ENCODE measurements at places on chromosomes 7 and 10. TPM values are rescaled to one million over a fixed set of nuclear protein-coding genes. Genes with fewer than 3 reads are reported as not detected.

- no peak for DNase-seq
These were observed 137.5 kb downstream of the ST7 start for GRCh38 chr7:117090791-117091190.

VAX1 gene
- total RNA-seq: 0.23 TPM

DNA sequence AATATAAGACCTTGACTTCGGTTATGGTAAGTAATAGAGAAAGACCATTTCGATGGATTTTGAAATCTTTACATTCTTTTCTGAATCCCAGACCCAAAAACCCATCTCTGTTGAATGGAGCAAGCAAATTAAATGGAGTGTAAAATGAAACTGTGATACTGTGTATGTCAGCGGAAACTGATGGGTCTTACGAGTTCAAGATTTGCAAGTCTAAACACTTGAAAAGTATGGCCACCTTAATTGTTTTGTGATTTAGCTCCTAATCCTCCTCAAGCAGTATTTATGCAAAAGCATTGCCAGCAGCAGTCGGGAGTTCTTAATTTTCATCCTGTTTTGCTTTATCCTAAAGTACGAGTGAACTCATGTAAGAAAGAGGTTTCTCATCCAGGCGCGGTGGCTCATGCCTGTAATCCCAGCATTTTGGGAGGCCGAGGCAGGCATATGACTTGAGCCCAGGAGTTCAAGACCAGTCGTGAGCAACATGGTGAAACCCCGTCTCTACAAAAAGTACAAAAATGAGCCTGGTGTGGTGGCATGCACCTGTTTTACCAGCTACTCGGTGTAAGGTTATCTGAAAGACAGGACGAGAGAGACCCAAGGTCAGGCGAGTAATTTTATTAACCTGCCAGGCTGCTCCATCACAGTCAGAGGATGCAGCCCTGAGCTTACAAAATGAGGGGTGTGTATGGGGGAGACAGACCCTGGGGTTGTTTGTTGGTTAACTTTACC lies 5.8 kb upstream of the DHTKD1 start:
- DNase-seq: no peak

- no peak for DNase-seq
These were observed 70.4 kb downstream of the COA1 start for GRCh38 chr7:43658718-43659548.

SAMD9 gene
- 0.21 TPM for total RNA-seq

UNCX gene
- total RNA-seq: 2.4 TPM

DNA sequence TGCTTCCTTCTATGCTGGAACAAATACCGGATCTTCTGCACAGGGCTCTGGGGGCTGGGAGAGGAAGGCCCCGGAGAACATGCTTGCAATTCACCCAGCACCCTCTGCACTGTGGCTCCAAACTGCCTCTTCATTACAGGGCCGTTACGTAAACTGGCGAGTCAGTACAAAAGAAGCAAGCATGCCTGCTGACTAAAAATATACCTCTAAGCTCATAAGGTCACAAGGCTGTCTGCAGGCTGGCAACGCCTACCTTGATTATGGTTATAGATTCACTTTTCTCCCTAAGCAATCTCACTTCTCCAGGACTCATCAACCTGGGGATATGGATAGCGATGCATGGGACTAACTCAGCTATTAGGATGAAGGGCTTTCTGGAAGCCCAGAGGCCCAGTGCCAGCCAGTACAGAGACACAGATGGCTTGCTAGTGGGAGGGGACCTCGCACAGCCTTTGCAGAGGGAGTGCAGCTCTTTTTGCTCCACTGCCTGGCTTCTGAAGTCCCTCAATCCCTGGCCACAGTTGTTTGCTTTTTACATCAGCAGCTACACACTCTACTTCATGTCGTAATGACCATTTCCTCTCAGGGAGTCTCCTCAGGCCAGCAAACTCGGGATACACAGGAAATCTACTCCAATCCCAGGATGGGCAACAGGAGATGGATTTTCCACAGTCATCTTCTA lies 96.1 kb downstream of the SH3PXD2A start:
- no peak for DNase-seq

- DNase-seq: no peak
These were observed 206.5 kb downstream of the SORCS1 start for GRCh38 chr10:106957823-106958588.

DNA sequence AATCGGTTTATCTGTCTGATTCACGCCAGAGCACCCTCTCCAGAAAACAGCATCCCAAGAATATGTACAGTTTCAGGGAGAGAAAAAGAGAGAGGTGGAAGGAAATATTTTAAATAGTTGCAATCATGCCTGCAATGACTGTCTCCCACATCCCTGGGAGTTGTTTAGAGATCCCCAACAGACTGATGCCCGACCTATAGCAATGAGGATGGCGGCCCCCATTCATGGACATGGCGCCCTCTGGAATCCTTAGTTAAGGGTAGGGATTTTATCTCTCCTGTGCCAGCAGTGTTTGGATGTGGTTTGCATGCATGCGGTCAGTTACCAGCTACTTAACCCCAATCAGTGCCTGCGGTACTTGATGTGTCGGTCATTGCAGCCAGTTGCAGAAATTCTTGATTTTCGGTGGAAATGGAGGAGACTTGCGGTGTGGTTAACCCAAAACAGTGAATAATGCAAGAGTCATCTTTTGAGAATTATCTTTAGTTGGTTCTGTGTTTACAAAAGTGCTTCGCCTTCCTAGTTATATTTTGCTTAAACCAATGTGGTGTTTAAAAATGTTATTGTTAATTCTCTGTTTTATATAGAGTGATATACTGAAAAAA lies 186.0 kb upstream of the TCF7L2 start:
- no peak for DNase-seq

ZNF789 gene
- 27.8 TPM for total RNA-seq

PTER gene
- total RNA-seq: 7.3 TPM

DNA sequence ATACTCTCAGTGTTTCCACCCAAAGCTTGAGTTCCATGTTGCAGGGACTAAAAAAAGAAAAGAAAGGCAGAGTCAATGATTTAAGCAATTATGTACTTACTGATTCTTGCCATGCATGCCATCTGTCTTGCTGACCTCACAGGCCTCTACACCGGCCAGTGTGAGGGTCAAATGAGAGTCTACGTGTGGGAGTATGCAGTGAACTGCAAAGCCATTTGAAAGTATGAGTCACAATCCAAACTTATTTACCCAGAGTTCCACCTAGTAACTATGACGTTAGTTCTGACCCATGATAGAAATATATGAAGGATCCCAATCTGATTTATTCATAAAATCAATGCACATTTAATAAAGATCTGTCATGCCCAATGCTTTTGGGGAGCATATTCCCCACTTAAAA lies 26.5 kb downstream of the PDE1C start:
- no peak for DNase-seq

CUZD1 gene
- total RNA-seq: not detected

DNA sequence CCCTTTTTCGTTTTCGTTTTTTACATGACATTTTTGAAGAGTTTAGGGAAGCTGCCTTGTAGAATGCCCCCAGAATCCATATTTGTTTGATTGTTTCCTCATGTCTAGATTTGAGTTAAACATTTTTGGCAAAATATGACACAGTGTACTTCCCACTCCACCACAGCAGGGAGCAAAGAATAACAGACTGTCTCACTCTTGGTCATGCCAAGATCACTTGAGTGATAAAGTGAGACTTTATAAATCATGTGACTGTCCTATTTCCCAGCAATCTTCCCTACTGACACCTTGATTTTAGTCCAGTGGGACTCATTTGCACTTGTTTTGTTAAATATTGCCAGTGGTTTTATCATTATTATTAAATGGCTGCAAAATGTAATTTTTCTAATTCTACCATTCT lies 44.4 kb upstream of the USP6NL start:
- no peak for DNase-seq

DNA sequence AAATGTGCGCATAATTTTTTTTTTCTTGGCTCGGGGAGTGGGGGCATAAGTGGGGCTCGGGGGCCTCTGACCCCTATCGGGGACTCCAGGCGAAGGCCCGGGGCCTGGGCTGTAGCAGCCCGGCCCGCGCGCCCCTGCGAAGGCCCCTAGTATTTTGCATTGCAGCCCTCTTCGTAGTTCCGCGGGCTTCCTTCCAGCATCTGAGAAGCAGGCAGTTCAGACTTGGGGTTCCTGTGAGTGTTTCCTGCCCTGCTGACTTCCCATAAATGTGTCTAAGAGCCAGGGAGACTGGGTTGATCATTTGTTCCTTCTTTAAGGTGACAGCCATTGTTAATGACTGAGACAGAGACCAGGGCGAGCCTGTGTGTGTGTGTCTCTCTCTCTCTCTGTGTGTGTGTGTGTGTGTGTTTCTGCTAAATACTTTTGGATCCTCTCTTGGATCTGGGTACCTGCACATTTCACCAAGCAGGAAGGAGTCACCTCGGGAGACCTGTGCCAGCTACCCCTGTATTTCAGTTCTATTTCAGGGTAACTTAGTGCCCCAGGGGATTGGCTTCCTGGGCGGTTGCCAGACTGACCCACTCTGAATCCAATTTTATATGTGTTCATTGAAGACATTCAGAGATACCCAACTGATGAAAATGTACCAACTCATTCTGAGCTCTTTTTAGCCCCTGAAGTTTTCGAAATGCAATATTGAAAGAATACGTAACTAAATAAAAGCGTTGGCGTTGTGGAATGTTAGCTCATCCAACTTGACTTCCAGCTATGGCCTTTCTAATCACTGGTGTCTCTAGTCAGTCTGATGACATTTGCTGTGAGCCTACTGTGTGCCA lies 805 bp downstream of the MSRB2 start:
- DNase-seq: no peak

DNMBP gene
- 17.8 TPM for total RNA-seq

DNA sequence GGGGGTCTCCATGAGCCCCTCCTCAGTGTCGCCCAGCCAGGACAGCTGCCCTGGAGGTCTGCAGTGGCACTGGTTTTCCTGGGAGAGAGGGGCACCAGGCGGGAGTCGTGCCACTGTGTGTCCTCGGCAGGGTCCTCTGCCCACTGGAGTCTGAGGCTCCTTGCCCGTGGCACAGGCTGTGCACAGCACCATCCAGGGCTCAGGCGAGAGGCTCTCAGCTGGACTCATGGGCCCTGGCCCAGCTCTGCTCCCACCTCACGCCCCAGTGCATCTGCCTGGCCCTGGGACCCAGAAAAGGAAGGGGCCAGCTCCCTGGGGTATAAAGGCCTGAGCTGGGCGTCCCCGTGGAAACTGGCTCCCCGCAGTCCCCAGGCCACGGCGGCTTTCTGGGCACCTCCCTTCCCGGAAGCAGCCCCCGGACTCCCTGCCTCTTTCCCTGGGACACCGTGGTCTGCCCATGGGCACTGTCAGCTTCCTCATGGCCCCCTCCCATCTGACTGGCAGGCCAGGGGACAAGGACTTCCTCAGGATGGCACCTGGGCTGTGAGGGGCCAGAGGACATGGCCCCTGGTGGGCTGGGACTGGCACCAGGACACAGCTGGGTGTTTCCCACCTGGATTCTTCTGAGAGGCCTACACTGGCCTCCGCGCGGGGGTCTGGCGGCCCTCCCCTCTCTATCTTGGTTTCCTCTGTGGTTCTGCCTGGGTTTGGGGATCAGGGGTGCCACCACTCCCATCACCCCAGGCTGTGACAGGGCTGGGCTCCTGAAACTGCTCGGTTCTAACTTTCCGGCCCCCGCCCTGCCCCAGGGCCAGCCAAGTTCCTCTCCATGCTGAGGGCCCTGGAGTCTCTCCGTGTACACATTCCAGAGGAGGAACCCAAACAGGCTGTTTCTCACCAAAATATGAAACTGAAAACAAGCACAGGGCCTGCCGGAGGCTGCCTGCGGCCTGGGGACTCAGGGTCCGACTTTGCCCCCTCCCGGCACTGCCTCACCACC lies 5.5 kb downstream of the FOXL3 start:
- no peak for DNase-seq

GRCh38 chr10:114489521-114490310 lies 85.4 kb upstream of the AFAP1L2 start:
- peak; percentile 25 for DNase-seq

CARD11 gene
- 0.59 TPM for total RNA-seq

- no peak for DNase-seq
These were observed 25.7 kb downstream of the NUB1 start for GRCh38 chr7:151367284-151367683.

SPDYE16 gene
- total RNA-seq: 0.35 TPM

DNA sequence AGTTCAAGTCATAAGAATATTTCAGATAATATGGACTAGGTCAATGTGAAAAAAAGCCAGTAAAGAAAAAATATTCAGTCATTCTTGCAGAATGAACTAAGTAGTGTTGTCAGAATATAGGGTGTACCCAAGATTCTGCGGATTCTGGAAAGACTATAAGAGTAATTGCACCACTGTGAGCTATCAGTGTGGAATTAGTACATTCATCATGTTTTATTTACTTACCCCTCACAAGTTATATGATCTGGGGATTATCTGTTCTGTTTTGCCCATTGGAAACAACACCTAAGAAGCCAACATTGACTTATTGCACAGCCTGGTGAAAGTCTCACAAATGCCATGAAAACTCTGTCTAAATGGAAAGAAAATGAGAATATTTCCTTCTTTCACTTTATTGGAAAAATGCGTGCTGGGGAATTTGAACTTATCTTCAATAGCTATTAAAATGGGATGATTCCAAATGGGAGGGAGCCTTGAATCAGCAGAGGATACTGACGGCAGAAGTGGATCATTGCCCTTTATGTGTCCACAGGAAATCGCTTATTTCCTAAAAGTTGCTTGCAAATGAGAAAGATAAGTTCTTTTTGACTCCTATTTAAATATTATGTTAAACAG lies 563.3 kb upstream of the POM121L12 start:
- DNase-seq: no peak

ARHGAP12 gene
- total RNA-seq: 33.2 TPM

DNA sequence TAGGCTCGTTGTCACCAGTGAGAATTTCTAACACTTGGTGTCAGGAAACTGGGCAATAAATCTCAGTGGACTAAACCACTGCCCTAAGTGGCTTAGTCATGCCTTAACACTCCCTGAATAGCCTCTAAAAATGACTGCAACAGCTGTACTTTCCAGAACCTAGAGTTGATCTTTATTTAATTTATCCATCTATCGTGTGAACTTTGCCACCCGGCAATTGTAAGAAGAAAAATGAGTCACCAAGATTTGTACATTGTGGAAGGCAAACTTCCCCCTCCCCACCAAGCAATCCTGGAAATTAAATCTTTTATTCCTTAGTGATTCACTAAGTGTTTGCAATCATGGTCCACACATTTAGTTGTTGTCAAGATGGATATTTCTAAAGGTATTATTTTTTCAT lies 47.1 kb downstream of the NXPH1 start:
- no peak for DNase-seq

IFIT5 gene
- total RNA-seq: 12.9 TPM

RASA4 gene
- total RNA-seq: 18.9 TPM

GRCh38 chr7:133309333-133309732 lies 56.5 kb downstream of the EXOC4 start:
- DNase-seq: no peak

DNA sequence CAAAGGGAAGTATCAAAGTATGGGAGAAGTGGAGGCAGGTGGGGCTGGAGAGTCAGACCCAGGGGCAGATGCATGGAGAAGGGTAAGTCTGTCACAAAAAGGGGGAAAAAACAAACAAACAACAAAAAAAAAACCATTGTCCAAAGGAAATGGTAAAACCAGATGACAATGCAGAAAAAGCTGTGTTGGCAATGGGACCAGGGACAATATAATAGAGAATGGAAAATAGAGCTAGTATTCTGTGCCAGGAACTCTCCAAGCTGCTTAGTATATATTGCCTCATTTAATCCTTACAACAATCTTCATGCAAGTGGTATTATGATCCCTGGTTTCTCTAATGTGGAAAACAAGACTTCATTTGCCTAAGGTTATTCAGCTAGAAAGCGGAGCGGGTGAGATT lies 13.1 kb upstream of the KDM7A start:
- no peak for DNase-seq

- DNase-seq: no peak
These were observed 5.4 kb upstream of the C10orf90 start for GRCh38 chr10:126675656-126676438.

GRCh38 chr10:116312548-116312947 lies 11.7 kb upstream of the CCDC172 start:
- no peak for DNase-seq

Data from neural crest cell (in vitro differentiated cells).